Natural killer cell (primary cell): ENCODE measurements at places on chromosomes 16 and 17. TPM values are rescaled to one million over a fixed set of nuclear protein-coding genes. Genes with fewer than 3 reads are reported as not detected.
A peak's percentile ranks its signal among the peaks of the same experiment; 100 is the strongest.

The UMOD gene
- total RNA-seq: not detected

The MLX gene
- total RNA-seq: 58.2 TPM

GRCh38 chr17:56231693-56232092 is 78.4 kb downstream of the ANKFN1 start:
- H3K27me3 ChIP-seq: no peaks in the 10 kb centered on the region
- no peaks in the 10 kb centered on the region for H3K4me1 ChIP-seq
- no peak for DNase-seq

- DNase-seq: no peak
- H3K36me3 ChIP-seq: no peaks in the 10 kb centered on the region
- H3K4me1 ChIP-seq: no peaks in the 10 kb centered on the region
- H3K27me3 ChIP-seq: no peaks in the 10 kb centered on the region
These were observed 492.1 kb downstream of the CDH8 start for GRCh38 chr16:61544165-61544564.

DNA sequence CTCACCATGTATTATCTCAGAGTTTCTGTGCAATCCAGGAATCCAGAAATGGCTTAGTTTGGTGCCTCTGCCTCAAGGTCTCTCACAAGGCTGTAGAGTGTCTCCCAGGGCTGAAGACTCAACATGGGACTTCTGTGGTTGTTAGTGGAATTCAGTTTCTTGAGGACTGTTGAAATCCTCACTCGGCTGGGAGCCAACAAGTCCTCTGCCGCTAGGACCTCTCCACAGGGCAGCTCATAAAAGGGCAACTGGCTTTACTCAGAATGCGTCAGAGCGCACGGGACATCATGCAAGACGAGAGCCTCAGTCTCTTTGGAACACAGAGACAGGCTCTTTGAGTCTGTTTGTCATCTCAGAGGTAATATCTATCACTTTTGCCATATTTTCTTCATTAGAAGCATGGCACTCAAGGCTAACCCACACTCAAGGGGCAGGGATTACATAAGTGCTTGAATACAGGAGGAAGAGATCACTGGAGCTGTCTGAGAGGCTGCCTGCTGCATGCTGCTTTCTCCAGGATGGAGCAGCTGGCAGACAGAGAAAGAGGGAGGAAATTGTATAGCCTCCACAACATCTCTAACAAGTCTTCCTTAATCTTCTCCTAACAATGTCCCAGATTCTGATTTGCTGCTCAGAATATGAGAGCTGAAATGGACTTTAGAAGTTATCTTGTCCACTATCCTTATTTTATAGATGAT is 97.5 kb upstream of the ASIC2 start:
- no peak for DNase-seq
- no peaks in the 10 kb centered on the region for H3K36me3 ChIP-seq
- no peaks in the 10 kb centered on the region for H3K27me3 ChIP-seq
- H3K4me3 ChIP-seq: no peak overlapping the region

- H3K27me3 ChIP-seq: no peaks in the 10 kb centered on the region
- H3K4me3 ChIP-seq: no peak overlapping the region
- H3K36me3 ChIP-seq: no peaks in the 10 kb centered on the region
- H3K27ac ChIP-seq: no peak overlapping the region
- DNase-seq: no peak
These were observed 5.5 kb upstream of the MAF start for GRCh38 chr16:79605999-79606398.

- peaks cover 49% of the 10 kb centered on the region for H3K4me1 ChIP-seq
- peak overlapping the region; percentile 51 for H3K4me3 ChIP-seq
These were observed 1.1 kb downstream of the SPSB3 start for GRCh38 chr16:1781254-1781653.

DNA sequence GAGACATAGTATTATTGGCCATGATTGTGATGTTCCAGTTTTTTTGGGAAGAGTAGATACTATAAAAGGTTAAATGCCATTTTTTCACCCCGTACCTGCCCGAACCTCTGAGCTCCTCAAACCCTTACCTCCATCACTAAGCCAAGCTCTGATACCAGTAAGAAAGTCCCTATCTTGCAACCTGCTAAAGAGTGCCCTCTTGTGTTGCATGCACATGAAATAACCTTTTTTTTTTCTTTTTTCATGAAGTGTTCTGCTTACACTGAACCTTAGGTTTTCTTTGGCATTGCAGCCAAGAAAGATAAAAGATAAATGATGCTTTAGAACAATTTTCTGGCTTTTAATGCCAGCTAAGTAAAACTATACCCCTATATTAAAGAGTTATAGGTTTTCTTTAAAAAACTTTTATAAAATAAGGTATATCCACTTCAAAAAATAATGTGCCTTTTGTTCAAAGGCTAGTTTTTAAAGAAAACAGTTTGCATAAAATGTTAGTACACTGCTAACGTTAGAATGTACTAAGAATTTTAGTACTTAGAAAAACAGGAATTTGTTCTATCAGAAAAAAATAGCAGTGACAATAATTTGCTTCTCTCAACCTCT is 295.3 kb upstream of the PMFBP1 start:
- H3K36me3 ChIP-seq: no peaks in the 10 kb centered on the region
- DNase-seq: peak; percentile 29
- H3K4me1 ChIP-seq: no peaks in the 10 kb centered on the region
